ENCODE measurements at places on chromosomes 16 and 17.

- no peak for DNase-seq
Observed at GRCh38 chr16:25035494-25036405, 20.6 kb upstream of the ARHGAP17 start.

DNA sequence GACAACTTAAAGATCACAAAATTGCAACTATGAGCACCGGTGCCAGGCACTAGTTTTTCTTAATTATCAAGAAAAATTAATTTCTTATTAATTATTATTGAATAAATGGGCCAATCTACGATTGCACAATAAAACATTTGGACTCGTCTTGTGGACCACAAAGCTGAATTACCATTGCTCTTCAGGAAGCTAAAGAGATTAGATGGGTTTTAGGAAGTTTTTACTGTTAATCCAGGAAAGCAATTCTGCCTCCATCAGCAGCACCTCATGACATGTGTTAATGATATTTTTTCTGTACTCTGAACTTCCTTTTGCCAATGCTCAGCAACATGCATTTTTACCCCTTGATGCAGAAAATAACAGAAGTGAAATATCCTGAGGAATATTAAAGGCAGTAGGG, 37.9 kb downstream of the HS3ST3A1 start:
- DNase-seq: no peak

DNA sequence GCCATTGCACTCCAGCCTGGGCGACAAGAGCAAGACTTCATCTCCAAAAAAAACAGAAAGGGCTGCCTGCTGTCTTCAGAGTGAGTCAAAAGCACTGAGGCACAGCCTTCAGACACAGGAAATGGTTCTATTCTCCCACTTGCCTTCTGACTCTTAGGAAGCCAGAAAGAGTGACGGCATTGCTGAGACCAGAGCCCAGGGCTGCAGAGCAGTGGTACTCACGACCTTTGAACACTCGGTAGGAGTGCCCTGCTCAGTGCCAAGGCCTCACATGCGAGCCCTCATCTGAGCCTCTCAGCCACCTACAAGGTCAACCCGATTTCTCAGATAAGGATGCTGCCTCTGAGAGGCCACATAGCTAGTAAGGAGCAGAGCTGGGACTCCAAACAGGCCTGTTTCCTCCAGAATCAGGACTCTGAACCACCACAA, 3.5 kb upstream of the ITGAE start:
- DNase-seq: peak; percentile 76

- DNase-seq: peak; percentile 88
Observed at GRCh38 chr17:8806926-8807550, 7.9 kb upstream of the MFSD6L start.

GRCh38 chr17:78044280-78044835, 84.2 kb downstream of the TMC6 start:
- DNase-seq: no peak

- no peak for DNase-seq
Observed at GRCh38 chr16:964356-965035, 6.3 kb downstream of the LMF1 start.

GRCh38 chr16:81592353-81592866, 147.8 kb downstream of the CMIP start:
- no peak for DNase-seq

- DNase-seq: no peak
Observed at GRCh38 chr16:8686031-8686621, 11.7 kb downstream of the ABAT start.

DNA sequence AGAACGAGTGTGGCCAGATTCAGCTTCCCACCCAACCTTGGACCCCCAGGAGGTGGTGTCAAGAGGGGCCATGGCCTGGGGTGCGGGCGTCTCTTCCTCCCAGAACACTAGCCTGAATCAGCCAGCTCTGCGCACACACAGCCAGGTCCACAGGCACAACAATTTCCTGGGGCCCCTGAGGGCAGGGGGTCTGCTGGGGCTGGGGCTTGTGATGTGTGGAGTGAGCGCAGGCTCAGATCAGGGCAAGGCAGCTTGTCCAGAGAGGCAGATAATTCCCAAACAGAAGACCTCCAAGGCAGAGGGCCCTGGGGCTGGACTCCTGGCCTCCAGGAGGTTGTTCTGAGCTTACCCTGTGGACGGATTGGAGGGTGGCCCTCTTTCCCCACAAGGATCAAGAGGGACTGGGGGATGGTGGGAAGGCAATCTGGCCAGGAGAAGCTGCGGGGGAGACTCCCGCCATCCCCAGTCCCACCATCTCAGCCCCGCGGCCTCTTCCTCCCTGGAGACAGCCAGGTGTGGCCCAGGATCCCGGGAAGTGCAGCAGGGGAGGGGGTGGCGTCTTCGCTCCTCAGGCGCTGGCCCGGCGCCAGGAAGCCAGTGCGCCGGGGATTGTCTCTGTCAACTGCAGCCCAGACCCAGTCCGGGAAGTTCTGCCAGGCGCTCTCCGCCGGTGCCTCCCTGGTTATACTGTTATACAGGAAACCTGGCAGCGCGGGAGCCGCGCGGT, 52.0 kb upstream of the AMZ2 start:
- DNase-seq: no peak
